ENCODE measurements at places on chromosomes 16 and 17.

DNA sequence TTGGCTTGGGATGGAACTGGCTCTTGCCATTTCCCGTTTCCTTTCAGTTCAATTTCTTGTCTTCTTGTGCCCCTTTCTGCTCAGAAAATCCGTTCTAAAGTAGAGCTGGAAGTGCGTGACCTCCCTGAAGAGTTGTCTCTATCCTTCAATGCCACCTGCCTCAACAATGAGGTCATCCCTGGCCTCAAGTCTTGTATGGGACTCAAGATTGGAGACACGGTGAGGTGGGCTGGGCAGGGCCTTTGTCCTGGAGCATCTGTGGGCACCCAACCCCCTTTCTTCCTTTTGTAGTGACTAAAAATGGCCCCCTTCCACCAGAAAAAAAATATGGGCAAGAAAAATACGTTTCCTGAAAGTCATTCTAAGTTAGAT, 32.9 kb upstream of the EFCAB13 start:
- DNase-seq, result no peak

DNA sequence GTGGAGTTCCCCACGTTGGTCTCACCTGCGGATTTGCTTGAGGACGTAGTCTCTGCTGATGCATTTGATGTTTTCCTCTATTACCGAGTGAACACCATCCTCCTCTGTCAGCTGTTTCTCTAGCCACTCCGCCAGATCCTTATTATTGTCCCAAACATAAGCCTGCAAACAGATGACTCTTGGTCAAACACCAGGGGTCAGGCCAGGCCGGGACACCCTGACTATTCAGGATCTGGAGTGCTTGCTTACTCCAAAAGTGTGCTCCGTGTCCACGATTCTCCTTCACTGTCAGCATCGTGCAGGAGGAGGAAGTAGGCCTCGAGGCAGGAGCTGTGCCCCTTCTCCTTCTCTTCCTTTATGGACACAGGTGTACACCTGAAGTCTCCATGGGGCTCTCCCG, 140.2 kb downstream of the AATF start:
- no peak for DNase-seq

DNA sequence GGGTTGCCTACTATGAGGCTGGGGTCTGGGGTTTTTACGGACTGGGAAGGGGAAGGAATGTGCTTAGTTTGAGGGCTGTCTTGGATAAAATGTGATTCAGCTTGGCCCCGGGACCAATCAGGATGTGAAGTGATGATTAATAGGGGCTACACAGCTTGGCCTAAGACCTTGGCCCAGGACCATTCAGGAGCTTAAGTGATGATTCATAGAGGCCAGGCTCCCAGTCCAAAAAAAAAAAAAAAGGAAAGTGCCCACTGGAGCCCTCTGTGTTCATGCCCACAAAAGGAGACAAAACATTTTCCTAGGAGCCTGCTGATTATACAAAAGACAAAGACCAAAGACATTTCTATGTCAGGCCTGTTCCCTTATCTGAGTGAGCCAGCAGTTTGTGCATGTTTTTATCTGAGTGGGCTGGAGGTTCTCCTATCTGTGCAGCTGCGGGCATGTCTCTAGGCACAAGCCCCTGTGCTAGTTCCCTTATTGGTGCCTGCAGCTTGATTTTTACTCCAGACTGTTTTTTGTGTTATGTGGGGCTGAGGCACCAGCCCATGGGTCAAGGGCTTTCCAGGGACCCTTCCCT, 898.2 kb upstream of the GOT2 start:
- DNase-seq, result peak; percentile 68

DNA sequence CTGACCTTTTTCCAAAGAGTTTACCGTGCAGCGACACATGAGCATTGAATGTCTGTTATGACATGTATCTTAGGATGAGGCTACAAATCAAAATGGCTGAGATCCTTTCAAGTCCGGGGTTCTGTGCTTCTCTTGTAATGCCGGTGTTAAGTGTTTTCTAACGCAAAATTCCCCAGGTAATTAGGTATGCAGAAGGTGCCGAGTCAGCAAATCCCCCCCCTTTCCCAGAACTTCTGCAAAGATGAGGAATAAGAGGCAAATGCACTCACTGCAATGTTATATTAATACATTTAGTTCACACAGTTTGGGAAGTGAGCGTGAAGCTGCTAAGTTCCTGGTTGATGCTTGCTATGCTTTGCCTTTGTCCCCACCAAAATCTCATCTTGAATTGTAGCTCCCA, 36.3 kb upstream of the MLYCD start:
- no peak for DNase-seq

GRCh38 chr17:39719563-39720355, 10.6 kb downstream of the MIEN1 start:
- DNase-seq, result no peak

DNA sequence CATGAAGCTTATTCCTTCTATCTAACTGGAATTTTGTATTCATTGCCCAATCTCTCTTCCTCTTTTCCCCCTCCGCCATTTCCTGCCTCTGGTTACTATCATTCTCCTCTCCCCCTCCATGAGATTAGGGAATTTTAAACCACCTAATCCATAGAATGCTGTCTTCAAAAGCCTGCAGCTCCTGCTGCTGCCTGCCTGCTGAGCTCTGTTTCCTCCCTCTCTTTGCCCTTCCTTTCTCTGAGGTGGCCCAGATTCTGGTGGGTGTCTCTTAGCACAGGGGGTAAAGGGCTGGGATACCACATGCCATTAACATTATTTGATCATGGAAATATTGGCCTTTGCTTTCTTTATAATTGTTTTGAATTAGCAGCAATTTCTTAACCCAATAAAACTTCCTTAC, 241.6 kb downstream of the CNTNAP4 start:
- DNase-seq, result no peak

GRCh38 chr17:62700964-62701705, 73.7 kb downstream of the MRC2 start:
- DNase-seq, result no peak

GRCh38 chr17:69717214-69717613, 302.7 kb downstream of the MAP2K6 start:
- DNase-seq, result no peak

DNA sequence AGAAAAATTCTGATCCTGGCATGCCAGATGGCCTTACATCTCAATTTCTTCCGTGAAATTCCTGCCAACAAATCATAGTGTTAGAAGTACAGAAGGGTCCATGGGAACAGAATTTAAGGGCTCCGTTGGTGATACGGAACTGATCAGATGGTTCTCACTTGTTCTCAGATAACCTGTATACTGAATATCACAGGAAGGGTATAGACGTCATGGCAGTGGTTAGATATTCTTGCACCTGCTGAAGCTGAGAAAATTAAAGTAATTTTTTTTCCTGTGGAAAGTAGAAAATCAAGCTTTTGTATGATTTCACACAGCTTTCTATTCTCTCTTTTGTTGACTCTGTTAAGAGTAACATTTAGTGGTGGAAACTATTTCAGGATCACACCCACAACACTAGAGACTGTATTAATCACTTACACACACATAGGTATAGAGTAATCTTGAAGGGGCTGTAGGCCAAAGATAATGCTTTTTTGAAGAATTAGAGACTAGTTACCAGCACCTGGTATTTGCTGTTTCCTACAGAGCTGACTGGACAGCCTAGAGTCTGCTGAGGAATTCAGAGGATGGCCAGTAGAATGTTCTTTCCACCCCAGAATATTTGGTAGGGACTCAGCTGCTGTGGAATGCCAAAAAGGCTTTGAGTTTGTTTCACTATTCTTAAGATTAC, 7.5 kb downstream of the TENT4B start:
- peak; percentile 41 for DNase-seq

GRCh38 chr17:76124582-76125390, 16.3 kb downstream of the FOXJ1 start:
- no peak for DNase-seq

DNA sequence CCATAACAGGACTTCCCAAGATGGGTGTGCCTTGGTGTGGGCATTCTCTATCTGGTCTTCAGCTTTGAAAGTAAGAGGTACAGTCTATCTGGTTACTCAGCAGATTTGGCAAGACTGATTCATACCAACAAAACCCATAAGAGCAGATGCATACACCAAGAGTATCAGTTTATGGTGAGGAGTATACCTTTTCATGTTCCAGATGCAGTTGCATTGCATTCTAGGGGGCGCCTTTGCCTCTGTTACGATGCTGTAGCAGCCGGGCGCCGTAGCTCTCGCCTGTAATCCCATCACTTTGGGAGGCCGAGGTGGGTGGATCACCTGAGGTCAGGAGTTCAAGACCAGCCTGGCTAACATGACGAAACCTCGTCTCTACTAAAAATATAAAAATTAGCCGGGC, 31.1 kb upstream of the CARMIL2 start:
- no peak for DNase-seq

DNA sequence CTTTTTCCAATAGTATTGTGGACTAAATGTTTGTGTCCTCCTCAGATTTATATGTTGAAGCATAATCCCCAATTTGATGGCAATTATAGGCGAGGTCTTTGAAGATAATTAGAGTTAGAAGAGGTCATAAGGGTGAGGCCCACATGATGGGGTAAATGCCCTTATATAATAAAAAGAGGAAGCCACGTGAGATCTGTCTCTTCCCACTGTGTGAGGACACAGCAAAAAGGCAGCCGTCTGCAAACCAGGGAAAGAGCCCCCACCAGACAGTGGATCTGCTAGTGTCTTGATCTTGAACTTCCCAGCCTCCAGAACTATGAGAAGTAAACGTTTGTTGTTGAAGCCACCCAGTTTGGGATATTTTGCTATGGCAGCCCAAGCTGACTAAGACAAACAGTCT, 76.0 kb downstream of the LYRM1 start:
- no peak for DNase-seq

DNA sequence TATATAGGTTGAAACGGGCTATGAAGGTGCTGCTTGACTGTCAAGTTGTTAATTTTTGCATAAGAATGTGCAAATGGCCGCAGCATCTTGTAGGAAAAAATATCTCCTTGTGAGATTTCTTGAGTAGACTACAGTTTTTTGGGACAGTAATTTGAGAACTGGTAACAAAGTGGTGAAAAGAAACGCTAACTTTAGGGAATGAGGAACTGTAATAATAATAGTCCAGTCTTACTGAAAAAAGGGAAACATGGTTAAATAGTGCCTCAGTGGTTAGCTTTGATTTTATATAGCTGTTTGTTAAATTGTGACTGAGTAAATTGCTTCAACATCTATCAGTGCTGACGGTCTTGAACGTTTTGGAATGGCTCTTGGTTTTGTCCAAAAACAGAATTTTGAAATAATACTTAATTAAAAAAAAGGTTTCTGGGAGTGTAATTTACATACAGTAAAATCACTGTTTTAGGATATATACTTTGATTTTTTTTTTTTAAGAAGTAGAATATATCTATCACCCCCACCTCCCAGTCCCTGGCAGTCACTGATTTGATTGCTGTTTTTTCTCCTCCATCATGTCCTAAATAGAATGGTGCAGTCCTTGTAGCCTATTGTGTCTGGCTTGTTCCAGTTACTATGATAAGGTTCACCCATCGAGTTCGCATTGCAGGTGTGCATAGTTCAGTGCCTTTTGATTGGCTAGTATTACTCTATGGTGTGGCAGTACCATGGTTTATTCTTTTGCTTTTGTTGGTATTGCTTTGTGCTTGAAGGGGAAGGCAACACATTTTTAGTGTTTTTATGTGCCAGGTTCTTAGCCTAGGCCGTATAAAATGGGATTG, 2.8 kb downstream of the HAPSTR1 start:
- DNase-seq, result no peak

GRCh38 chr16:8511464-8511863, 78.8 kb downstream of the TMEM114 start:
- DNase-seq, result no peak

DNA sequence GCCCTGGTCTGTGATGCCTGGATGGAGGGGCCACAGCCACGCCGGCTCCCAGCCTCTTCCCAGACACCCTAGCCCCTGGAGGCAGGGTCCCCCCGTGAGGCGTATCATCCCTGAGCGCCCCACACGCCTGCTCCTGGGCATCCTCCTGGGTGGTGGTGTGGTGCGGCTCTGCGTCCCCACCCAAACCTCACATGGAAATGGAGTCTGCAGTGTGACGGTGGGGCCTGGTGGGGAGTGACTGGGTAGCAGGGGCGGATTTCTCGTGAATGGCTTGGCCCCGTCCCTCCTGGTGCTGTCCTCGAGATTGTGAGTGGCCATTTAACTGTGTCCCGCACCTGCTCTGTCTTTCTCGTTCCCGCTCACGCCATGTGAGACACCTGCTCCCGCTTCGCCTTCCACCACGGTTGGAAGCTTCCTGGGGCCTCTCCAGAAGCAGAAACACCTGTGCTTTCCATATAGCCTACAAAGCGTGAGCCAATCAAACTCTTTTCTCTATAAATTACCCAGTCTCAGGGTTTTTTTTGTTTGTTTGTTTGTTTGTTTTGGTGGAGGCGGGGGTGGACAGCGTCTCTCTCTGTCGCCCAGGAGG, 5.9 kb upstream of the SSTR5 start:
- DNase-seq, result no peak

- DNase-seq, result no peak
Measured at GRCh38 chr17:55177159-55177854, 87.5 kb upstream of the HLF start.

DNA sequence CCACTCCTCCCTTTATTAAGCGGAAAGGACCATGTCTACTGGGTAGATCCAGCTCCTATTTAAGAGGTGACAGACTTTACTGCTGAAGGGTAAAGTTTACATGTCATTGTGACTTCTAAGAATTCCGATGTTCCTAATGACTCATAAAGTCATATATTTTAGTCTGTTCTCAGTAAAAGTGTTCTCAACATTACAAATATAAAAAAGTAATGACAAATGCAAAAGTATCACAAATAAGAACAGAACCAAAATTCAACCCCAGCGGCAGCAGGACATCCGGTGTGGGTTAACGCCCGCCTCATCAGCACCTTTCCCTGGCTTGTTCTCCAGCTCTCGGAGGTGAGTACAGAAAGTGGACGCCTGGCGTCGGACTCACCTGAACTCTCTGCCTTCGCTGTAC, 6.8 kb downstream of the AXIN1 start:
- no peak for DNase-seq

DNA sequence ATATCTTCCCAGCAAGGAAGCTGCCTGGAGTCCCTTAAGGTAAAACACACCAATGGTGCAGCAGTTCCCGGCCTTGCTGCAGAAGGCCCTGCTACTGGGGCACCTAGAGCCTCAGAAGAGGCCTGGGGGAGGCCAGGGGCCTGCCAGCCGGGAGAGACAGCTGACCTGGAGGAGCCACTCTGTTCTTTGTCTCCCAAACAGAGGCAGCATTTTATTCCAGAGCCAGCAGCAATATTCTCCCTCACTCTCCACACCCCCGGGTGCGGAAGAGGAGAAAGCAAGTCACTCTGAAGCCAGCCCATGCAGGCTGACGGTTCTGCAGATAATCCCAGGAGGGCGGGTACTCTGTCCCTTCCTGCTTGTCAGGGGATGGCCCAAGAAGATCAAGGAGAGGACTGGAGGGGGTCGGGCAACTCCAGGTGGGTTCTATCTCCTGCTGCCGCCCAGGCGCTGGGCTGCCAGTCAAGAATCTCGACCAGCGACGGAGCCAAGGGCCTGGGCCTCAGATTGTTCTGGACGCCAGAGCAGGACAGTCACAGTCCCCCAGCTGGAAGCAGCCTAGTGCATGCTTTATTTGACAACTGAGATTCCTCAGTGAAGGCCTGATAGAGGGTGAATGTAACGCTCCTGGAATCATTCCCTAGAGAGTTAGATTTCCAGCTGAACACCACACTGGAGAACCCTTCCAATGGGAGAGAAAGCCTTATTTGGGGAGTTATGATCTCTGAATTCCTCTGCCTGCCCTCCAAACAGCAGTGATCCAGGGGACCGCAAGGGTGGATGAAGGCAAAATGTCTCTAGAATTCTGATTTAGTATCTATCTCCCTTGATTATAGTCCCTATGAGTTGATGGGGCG, 1.1 kb upstream of the KIFC3 start:
- DNase-seq, result no peak

- peak; percentile 45 for DNase-seq
Measured at GRCh38 chr17:40450175-40450574, 6.9 kb downstream of the IGFBP4 start.

- no peak for DNase-seq
Measured at GRCh38 chr16:46788891-46789474, 40.8 kb upstream of the MYLK3 start.

Measured in IMR-90 (cell line).